ENCODE measurements at places on chromosomes 11 and 22.

- no peak for DNase-seq
Measured at GRCh38 chr22:45077826-45078334, 68.1 kb upstream of the PHF21B start.

DNA sequence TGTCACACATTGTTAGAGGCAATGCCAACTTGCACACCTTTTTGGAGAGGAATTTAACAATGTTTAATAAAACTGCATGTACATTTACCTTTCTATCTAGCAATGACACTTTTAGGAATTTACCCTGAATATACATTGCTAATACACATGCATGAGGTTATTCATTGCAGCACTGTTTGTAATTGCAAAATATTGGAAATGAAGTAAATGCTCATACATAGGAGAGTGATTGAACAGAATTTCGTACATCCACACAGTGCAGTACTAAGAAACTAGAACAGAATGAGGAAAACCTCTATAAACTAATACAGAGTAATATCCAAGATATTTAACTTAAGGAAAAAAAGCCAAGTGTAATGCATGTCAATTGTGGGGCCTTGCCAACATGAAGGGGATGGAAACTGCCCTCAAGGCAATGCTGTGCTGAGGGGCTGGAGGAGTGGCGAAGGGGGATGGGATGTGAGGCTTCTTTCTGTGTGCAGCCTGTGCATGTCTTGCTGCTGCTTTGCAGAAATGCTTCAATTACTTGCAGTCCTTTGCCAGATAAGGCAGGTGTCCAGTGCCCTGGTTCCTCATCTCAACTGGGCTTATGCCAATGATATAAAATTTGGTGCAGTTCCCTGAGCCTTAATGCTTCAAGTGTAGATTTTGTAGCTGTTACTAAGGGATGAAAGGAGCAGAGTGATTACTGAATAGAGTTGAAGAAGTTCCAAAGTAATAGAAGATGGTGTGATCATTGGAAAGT lies 96.1 kb downstream of the GRIA4 start:
- no peak for DNase-seq

DNA sequence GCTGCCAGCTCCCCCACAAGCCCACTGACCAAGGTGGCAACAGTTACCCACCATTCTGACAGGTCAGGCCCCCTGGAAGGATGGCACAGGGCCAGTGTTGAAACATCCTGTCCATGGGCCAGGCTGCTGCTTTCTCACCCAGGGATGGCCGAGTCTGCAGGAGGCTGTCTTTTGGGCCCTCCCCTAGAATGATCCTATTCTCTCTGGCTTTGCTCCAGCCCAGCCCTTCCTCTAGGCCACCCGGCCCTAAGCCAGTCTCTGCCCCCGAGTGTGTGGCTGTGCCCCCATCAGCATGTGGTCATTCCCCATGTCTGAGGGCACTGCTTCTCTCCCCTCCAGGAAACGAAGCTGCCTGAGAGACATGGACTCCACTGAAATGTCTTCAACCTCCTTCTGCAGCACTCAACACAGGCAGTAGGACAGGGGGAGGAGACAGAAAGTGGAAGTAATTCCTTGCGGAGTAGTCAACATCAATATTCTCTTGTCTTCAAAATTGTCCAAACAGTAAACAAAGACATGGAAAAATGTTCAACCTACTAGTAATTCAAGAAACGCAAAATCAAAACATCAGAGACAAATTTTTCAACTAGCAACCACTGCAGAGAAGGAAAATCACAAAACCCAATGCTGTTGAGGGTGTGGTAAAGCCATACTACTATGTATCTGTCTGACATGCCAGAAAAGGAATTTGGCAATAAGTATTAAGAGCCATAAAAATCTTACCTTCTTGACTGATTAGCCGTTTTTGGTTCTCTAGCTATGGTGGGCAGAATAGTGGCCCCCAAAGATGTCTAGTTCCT lies 5.1 kb upstream of the SCARF2 start:
- no peak for DNase-seq

DNA sequence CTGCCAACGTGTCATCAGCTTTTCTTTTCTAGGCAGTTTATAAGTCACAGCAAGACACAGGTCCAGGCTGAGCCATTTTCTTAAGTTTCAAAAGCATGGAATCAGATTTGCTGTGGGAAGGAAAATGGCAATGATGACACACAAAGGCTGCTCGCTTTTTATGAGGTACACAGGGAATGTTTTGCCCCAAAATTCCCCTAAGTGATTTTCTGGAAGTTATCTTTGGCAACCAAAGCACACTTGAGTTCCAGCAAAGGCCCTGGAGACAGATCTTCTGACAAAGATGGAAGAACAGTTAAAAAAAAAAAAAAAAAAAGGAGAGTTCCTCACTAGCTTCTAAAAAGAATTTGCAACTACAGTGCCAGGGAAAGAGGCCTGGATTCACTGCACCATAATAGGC lies 260.8 kb downstream of the LARGE1 start:
- DNase-seq = no peak

DNA sequence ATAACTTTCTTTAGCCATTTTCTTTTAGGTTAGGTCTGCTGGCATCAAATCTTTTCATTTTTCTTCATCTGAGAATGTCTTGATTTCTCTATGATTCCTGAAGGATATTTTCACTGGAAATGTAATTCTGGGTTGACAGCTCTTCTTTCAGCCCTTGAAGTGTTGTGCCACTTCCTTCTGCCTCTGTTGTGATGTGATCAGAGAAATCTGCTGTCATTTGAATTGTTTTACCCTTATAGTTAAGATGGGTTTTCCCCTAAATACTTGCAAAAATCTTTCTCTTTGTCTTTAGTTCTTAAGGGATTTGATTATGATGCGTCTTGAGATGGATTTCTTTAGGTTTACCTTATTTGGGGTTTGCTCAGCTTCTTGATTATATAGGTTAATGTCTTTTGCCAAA lies 23.0 kb downstream of the USP47 start:
- DNase-seq = no peak

DNA sequence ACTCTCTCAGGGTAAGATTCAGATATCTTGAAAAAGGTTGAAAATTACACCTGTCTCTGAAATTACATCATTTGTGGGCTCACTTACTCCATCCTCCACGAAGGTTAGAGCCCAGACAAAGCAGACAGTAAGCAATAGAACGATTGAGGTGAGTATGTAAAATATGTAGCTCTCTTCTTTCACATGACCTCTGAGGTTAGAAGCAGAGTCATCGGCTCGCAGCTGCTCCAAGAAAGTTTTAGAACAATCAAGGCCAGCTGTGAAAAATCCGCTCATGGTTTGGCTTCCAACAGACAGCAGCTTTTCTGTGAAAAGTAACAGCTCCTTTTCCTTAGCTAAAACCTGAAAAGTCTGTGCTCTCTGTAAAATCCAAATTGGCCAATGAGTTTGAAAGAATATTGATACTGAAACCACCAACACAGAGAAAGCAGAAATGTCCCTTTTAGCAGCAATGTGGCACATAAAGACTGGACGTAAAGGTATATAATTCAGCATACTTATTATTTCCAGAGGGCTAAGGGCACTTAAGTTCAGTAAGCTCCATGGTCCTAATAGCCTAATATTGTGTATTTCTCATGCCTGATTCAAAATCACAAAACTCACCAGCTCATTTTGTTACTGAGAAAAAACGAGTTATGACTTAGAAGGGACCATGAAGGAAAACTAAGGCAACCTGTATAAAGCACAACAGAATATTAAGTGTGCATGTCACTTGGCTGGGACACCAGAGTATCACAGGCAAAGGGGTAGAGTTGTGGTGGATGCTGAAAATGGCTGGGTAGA lies 78.2 kb downstream of the FAM76B start:
- no peak for DNase-seq

- no peak for DNase-seq
Measured at GRCh38 chr11:1422981-1423380, 33.2 kb downstream of the BRSK2 start.

DNA sequence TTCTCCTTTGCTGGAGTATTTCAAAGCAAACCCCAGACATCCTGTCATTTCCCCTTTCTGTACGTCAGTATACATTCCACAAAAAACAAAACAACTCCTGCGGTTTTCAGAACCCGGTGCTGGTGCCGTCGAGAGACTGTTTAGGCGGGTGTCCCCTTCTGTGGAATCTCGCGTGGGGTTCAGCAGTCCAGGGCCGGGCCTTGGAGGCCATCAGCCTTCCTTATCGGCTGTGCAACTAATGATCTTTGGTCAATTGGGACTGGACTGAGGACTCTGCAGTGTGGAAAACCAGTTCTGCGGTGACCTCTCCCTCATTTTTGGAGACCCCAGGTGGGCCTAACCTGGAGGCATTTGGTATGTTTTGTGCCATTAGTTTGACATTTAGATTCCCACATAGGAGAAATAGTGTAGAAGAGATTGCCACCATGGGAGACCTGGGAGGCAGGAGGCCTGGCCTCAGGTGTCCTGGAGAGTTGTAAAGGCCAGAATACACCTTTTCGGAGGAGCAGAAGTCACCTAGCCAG lies 84.4 kb downstream of the TBC1D22A start:
- no peak for DNase-seq

- DNase-seq = no peak
Measured at GRCh38 chr22:45867906-45868555, 108.9 kb downstream of the WNT7B start.

- DNase-seq = peak; percentile 97
Measured at GRCh38 chr11:116035977-116036376, 531.8 kb upstream of the CADM1 start.

- no peak for DNase-seq
Measured at GRCh38 chr11:76186776-76187279, 19.5 kb downstream of the WNT11 start.

Data from WERI-Rb-1 (cell line).